Stimulated activated naive B cell treated with anti-CD40 and anti-IgM and Interleukin-4, amounts not matched to agents 10 μg/mL and 1 μg/mL and 100 μg/mL, for 72 hours (primary cell): ENCODE measurements at places on chromosomes 16 and 17.

GRCh38 chr16:65118871-65119270 is 3.0 kb downstream of the CDH11 start:
- DNase-seq: no peak
- H3K4me3 ChIP-seq: no peak overlapping the region
- H3K4me1 ChIP-seq: no peaks in the 10 kb centered on the region
- peaks cover 29% of the 10 kb centered on the region for H3K27me3 ChIP-seq
- no peak overlapping the region for H3K27ac ChIP-seq

DNA sequence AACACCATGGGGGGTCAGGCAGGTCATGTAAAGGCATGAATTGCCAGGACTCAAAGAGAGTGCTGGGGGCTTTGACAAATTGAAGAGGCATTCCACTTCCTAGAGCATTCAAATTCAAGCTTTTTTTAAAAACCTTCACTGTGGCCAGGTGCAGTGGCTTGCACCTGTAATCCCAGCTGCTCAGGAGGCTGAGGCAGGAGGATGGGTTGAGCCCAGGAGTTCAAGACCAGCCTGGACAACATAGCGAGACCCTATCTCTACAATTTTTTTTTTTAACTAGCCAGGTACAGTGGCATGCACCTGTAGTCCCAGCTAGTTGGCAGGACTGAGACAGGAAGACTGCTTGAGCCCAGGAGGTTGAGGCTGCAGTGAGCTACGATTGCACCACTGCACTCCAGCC is 17.2 kb downstream of the ABCC12 start:
- no peak for DNase-seq
- H3K4me1 ChIP-seq: no peaks in the 10 kb centered on the region
- no peak overlapping the region for H3K4me3 ChIP-seq
- H3K27ac ChIP-seq: no peak overlapping the region

DNA sequence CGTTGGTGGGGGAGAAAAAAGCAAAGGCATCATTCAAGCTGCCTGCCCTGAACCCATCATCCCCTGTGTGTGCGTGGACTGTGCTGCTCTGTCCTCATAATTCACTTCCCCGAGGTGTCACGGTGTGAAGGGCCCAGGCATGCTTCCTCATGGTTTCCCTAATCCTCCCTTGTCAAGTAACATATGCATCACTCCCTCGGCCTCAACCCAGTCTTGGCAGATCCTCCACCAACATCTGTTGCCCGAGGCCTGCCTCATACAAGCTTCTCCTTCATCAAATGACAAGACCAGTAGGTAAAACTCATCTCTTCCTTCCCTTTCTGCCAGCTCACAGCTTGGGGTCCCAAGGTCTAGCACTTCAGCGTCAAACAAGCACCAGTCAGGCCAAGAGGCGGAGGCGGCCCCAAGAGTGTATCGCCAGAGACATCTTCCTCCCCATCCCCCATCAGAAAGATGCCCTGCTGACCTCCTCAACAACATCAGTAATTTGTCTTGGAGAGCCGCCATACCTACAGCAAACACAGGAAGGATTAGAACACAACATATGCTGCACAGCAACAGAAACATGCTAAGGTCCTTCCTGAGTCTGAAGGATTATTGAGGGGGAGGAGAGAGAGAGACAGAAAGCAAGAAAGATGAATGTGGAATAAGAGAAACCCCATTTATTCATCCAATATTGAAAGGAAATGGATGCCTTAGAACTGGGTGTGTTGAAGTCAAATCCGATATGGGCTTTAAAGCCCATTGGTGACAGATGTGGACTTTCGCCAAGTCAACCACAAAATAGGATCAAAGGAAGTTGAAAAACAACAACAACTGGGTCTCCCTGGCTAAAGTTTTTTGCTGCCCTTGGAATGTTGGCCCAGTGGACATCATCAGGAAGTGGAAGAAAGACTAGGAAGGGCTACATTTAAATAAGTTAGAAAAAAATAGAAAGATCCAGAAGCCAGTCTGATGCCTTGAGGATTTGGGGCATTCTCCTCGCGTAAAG is 38.4 kb downstream of the SOX9 start:
- H3K27me3 ChIP-seq: no peaks in the 10 kb centered on the region
- no peak overlapping the region for H3K4me3 ChIP-seq
- no peaks in the 10 kb centered on the region for H3K4me1 ChIP-seq
- no peak overlapping the region for H3K27ac ChIP-seq
- H3K36me3 ChIP-seq: no peaks in the 10 kb centered on the region

- peaks cover 11% of the 10 kb centered on the region for H3K27me3 ChIP-seq
- no peak overlapping the region for H3K4me3 ChIP-seq
- peaks cover 13% of the 10 kb centered on the region for H3K4me1 ChIP-seq
- H3K27ac ChIP-seq: no peak overlapping the region
- no peak for DNase-seq
Measured at GRCh38 chr17:55527540-55528118, 16.4 kb upstream of the SMIM36 start.

- no peaks in the 10 kb centered on the region for H3K27me3 ChIP-seq
- DNase-seq: no peak
Measured at GRCh38 chr16:23500212-23500861, 10.0 kb downstream of the GGA2 start.
